ENCODE measurements at places on chromosomes 4 and X. TPM values are rescaled to one million over a fixed set of nuclear protein-coding genes. Genes with fewer than 3 reads are reported as not detected.

- H3K4me1 ChIP-seq: no peaks in the 10 kb centered on the region
- H3K36me3 ChIP-seq: no peaks in the 10 kb centered on the region
- no peak overlapping the region for H3K27ac ChIP-seq
Measured at GRCh38 chr4:182574706-182575105, 331.5 kb downstream of the TENM3 start.

GRCh38 chrX:85561231-85561630, 181.8 kb upstream of the POF1B start:
- H3K27ac ChIP-seq: no peak overlapping the region
- H3K27me3 ChIP-seq: no peaks in the 10 kb centered on the region
- no peak for DNase-seq
- H3K4me1 ChIP-seq: no peaks in the 10 kb centered on the region
- H3K36me3 ChIP-seq: no peaks in the 10 kb centered on the region
- no peak overlapping the region for H3K4me3 ChIP-seq

DNA sequence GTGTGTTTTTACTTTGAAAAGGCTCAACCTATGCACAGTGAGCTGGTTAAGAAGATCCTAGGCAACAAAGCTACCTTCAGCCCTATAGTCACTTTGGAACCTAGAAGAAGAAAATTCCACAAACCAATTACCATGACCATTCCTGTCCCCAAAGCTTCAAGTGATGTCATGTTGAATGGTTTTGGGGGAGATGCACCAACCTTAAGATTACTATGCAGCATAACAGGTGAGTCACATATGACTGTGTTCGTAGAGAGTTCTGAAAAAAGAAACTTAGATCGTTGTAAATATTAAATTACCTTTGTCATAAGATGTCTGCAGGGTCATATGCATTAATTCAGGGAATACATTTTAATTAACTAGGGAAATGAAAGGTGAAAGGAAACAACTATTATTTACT, 287.1 kb downstream of the ANK2 start:
- no peaks in the 10 kb centered on the region for H3K4me1 ChIP-seq
- DNase-seq: no peak
- H3K36me3 ChIP-seq: no peaks in the 10 kb centered on the region
- H3K4me3 ChIP-seq: no peak overlapping the region
- H3K27me3 ChIP-seq: no peaks in the 10 kb centered on the region

- H3K4me1 ChIP-seq: no peaks in the 10 kb centered on the region
- no peak for DNase-seq
- H3K27me3 ChIP-seq: no peaks in the 10 kb centered on the region
- H3K4me3 ChIP-seq: no peak overlapping the region
Measured at GRCh38 chr4:8543623-8544022, 36.6 kb upstream of the GPR78 start.

GRCh38 chr4:86934771-86935565, at the start of gene AFF1:
AFF1 (plus strand) TSS chr4:86935011; CDS start chr4:86948534, 13,523 bp downstream.
- H3K27ac ChIP-seq: peak within 1 kb of the TSS; percentile 97
- peaks cover 33% of the 10 kb centered on the region for H3K4me1 ChIP-seq
- DNase-seq: peak; percentile 98

DNA sequence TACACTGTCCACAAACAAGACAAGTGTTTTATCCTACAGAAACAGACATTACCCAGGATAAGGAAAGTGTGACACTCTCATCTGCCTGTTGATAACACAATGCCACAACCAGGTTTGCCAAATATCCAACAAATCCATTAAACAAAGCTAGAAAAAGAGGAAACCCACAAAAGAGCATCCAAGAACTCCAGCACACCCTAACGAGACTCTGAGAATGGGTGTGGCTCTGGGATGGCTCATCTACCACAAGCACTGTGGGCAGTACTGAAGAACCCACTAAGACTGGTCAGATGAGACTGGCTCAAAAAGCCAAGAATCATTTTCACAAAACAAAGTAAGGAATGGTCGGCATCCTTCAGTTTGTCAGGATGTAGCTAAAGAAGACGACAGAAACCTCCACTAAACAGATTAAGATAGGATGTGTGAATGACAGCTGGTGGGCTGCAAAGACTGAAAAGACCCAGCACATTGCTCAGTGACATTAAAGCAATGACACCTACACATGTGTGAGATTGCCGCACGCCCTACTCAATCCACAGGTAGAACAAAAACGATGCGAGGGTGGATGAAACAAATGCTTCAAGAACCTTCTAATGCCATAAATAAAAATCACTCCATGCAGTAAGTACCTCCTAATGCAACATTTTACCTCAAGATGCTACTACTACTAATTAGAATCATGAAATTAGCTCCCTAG, 14.7 kb downstream of the ATP8A1 start:
- no peaks in the 10 kb centered on the region for H3K36me3 ChIP-seq
- H3K27ac ChIP-seq: no peak overlapping the region
- DNase-seq: no peak
- H3K4me1 ChIP-seq: peaks cover 28% of the 10 kb centered on the region
- H3K27me3 ChIP-seq: no peaks in the 10 kb centered on the region

CD38 gene
- 2.4 TPM for total RNA-seq

XAGE2 gene
- total RNA-seq: 5.2 TPM

HPGDS gene
- 15.8 TPM for total RNA-seq

All from upper lobe of right lung (tissue), 1 donor.